Heart left ventricle (tissue), 16 donors: ENCODE measurements at places on chromosomes 16 and 17. TPM values are rescaled to one million over a fixed set of nuclear protein-coding genes. Genes with fewer than 3 reads are reported as not detected.

DNA sequence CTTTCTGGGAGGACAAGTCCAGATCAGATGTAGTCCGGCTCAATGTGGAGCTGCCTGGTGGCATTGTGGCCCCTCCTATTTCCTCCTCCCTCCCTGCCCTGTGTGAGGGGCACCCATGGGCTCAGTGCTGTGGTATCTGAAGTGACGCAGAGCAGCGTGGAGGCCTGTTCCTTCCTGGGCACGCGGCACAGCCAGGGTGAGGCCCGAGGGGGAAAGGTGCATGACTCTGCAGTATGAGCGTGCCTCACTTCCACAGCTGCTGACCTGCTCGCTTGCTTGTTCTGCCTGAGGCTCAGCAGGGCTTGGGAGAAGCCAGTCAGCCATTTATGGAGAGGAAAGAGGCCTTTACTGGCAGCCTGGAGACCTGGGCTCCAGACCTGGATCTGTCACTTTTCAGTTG is 11.7 kb downstream of the TMEM238L start:
- no peak for DNase-seq
- H3K36me3 ChIP-seq, result no peaks in the 10 kb centered on the region
- H3K27me3 ChIP-seq, result no peaks in the 10 kb centered on the region
- no peak overlapping the region for H3K4me3 ChIP-seq
- H3K27ac ChIP-seq, result no peak overlapping the region

GRCh38 chr16:67729636-67730248 is 10.6 kb upstream of the GFOD2 start:
- H3K27ac ChIP-seq, result no peak overlapping the region
- peaks cover 80% of the 10 kb centered on the region for H3K36me3 ChIP-seq
- H3K4me3 ChIP-seq, result no peak overlapping the region
- DNase-seq, result no peak

GRCh38 chr17:76561332-76561731 is 21.5 kb downstream of the PRCD start:
- H3K4me1 ChIP-seq, result peaks cover 51% of the 10 kb centered on the region
- peak overlapping the region; percentile 50 for H3K27ac ChIP-seq
- no peaks in the 10 kb centered on the region for H3K27me3 ChIP-seq
- H3K4me3 ChIP-seq, result no peak overlapping the region
- DNase-seq, result no peak
- peaks cover 38% of the 10 kb centered on the region for H3K36me3 ChIP-seq

GRCh38 chr16:57038166-57038565 is 48.8 kb downstream of the NLRC5 start:
- H3K4me3 ChIP-seq, result no peak overlapping the region
- H3K27me3 ChIP-seq, result no peaks in the 10 kb centered on the region
- peaks cover 19% of the 10 kb centered on the region for H3K4me1 ChIP-seq

- no peak for DNase-seq
- no peak overlapping the region for H3K4me3 ChIP-seq
- H3K27me3 ChIP-seq, result no peaks in the 10 kb centered on the region
- peaks cover 14% of the 10 kb centered on the region for H3K4me1 ChIP-seq
These were observed 2.4 kb upstream of the CCL3L1 start for GRCh38 chr17:36198831-36199465.

DNA sequence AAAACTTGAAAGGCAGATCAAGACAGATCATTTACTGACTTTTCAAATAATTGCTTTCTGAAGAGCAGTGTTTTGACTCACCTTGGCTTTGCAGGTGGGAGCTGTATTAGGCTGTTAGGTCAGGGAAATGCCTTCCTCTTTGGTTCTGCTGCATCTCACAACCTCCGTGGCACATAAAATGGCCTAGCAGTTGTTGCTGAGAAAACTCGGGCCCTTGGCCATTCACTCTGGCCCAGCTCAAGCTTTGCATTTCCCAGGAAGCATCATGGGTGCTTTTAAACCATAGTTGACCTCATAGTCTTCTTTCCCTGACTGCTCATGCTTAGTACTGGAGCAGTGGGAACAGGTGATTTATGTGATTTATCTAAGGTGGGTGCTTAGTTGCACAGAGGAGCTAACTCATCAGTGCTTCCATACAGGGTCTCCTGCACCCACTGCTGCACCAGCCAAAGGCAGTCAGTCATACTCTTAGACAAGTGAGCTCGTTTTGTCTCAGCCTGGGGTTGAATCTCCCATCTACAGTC is 83.6 kb downstream of the KSR1 start:
- H3K4me1 ChIP-seq, result peaks cover 6% of the 10 kb centered on the region
- H3K27me3 ChIP-seq, result no peaks in the 10 kb centered on the region
- no peak for DNase-seq
- no peak overlapping the region for H3K4me3 ChIP-seq

- peaks cover 44% of the 10 kb centered on the region for H3K36me3 ChIP-seq
- no peaks in the 10 kb centered on the region for H3K27me3 ChIP-seq
- DNase-seq, result peak; percentile 83
- peaks cover 24% of the 10 kb centered on the region for H3K4me1 ChIP-seq
- peak overlapping the region; percentile 99 for H3K4me3 ChIP-seq
These were observed 543 bp downstream of the TMUB2 start for GRCh38 chr17:44187131-44187899.

GRCh38 chr16:69607674-69608073 is 41.9 kb downstream of the NFAT5 start:
- DNase-seq, result no peak
- no peaks in the 10 kb centered on the region for H3K36me3 ChIP-seq
- H3K27ac ChIP-seq, result no peak overlapping the region

GRCh38 chr16:82874672-82875071 is 247.9 kb downstream of the CDH13 start:
- no peaks in the 10 kb centered on the region for H3K36me3 ChIP-seq
- H3K4me1 ChIP-seq, result peaks cover 17% of the 10 kb centered on the region
- no peak overlapping the region for H3K27ac ChIP-seq
- H3K27me3 ChIP-seq, result no peaks in the 10 kb centered on the region

DNA sequence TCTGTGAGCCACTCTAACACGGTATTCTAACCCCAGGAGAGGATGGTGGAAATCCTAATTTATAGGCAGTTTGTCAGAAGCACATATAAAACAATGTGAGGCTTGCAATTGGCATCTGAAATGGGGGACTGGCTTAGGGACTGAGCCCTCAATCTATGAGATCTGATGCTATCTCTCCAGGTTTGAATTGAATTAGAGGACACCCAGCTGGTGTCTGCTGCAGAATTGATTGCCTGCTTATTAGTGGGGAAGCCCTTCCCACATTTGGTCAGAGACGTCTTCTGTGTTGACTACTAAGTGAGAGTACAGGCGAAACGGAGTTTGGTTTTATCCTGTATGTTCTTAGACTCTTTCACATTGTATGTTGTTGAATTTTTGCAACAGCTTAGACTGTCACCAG is 13.6 kb upstream of the TMIGD1 start:
- no peaks in the 10 kb centered on the region for H3K36me3 ChIP-seq
- H3K27ac ChIP-seq, result no peak overlapping the region
- peaks cover 25% of the 10 kb centered on the region for H3K4me1 ChIP-seq
- H3K27me3 ChIP-seq, result no peaks in the 10 kb centered on the region
- no peak overlapping the region for H3K4me3 ChIP-seq

GRCh38 chr16:48361540-48362144 is 23.6 kb downstream of the SIAH1 start:
- H3K4me1 ChIP-seq, result peaks cover 12% of the 10 kb centered on the region
- H3K36me3 ChIP-seq, result peaks cover 27% of the 10 kb centered on the region
- H3K4me3 ChIP-seq, result no peak overlapping the region
- H3K27ac ChIP-seq, result no peak overlapping the region

DNA sequence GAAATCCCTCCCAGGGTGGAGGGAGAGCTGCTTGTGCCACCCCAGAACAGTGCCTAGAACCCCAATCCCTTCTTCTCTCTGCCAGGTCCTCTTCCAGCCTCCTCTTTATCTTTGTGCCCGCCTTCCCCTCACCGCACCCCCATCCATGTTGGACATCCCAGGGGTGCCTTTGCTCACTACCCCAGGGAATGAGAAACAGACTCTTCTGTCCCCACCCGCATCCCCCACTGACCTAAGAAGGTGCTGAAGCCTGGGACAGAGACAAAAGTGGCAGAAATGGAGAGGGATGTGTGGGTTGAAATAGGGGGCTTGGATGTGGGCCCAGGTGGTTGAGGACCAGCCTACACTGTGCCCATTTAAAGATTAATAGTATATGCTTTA is 17.0 kb downstream of the ALOX15B start:
- peaks cover 18% of the 10 kb centered on the region for H3K27me3 ChIP-seq
- H3K27ac ChIP-seq, result no peak overlapping the region
- no peaks in the 10 kb centered on the region for H3K36me3 ChIP-seq
- no peak for DNase-seq

- H3K36me3 ChIP-seq, result no peaks in the 10 kb centered on the region
- no peaks in the 10 kb centered on the region for H3K27me3 ChIP-seq
- H3K4me3 ChIP-seq, result no peak overlapping the region
- peaks cover 22% of the 10 kb centered on the region for H3K4me1 ChIP-seq
- H3K27ac ChIP-seq, result no peak overlapping the region
- DNase-seq, result no peak
These were observed 30.8 kb upstream of the CRISPLD2 start for GRCh38 chr16:84788920-84789391.

DNA sequence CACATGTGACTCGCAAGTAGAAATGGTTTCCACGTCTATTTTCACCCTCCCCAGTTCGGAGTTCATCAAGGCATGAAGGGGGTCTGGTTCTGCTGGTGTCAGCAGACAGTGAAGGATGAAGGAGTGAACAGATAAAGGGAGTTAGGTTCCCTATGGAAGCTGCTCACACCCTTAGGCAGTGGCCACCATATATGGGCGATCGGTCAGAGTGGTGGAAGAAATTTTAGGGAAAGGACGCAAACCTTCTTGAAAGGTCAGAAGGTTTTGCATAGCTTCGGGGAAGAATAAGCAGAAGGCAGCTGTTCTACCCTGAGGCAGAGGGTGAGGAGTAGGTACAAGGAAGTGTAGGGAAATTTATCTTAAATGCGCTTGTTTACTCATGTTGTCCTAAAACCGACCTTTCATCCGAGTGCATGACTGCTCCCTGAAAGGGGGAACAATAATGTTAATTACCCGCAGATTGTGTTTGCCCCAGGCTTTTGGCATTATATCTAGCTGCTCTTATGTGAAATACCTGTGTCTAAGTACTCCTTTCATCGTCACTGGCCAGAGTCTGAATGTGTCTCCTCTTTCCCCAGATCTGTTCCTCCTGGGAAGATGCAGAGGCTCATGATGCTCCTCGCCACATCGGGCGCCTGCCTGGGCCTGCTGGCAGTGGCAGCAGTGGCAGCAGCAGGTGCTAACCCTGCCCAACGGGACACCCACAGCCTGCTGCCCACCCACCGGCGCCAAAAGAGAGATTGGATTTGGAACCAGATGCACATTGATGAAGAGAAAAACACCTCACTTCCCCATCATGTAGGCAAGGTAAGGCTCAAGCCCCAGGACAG is 12.5 kb downstream of the CDH5 start:
- H3K27me3 ChIP-seq, result no peaks in the 10 kb centered on the region
- H3K36me3 ChIP-seq, result no peaks in the 10 kb centered on the region
- no peak for DNase-seq
- H3K27ac ChIP-seq, result no peak overlapping the region
- peaks cover 39% of the 10 kb centered on the region for H3K4me1 ChIP-seq

GRCh38 chr17:81438688-81439087 is 43.4 kb downstream of the BAHCC1 start:
- peaks cover 39% of the 10 kb centered on the region for H3K4me1 ChIP-seq
- peaks cover 5% of the 10 kb centered on the region for H3K36me3 ChIP-seq
- no peaks in the 10 kb centered on the region for H3K27me3 ChIP-seq
- DNase-seq, result no peak

GRCh38 chr16:88523309-88524161 is 46.7 kb upstream of the ZC3H18 start:
- no peaks in the 10 kb centered on the region for H3K27me3 ChIP-seq
- H3K36me3 ChIP-seq, result no peaks in the 10 kb centered on the region
- peaks cover 9% of the 10 kb centered on the region for H3K4me1 ChIP-seq
- H3K4me3 ChIP-seq, result no peak overlapping the region
- no peak overlapping the region for H3K27ac ChIP-seq

DNA sequence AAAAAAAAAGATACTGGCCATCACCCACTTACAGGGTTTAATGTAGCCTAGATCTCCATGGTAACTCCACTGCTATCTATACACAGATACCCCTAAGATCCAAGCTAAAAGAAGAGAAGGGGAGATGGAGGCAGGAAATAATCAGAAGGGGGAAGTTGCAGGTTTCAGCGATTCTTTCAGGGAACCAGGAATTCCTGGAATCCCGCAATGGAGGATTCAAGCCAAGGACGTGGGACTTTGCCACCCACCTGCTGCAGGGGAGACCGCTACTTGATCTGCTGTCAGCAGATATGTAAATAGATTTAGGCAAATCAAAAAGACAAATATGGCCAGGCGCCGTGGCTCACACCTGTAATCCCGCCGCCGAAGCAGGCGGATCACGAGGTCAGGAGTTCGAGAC is 121.1 kb downstream of the AIPL1 start:
- H3K4me1 ChIP-seq, result no peaks in the 10 kb centered on the region
- DNase-seq, result no peak
- H3K4me3 ChIP-seq, result no peak overlapping the region

GRCh38 chr17:10992106-10992880 is 154.4 kb upstream of the PIRT start:
- no peaks in the 10 kb centered on the region for H3K36me3 ChIP-seq
- H3K4me3 ChIP-seq, result no peak overlapping the region
- no peak overlapping the region for H3K27ac ChIP-seq
- H3K4me1 ChIP-seq, result no peaks in the 10 kb centered on the region

DNA sequence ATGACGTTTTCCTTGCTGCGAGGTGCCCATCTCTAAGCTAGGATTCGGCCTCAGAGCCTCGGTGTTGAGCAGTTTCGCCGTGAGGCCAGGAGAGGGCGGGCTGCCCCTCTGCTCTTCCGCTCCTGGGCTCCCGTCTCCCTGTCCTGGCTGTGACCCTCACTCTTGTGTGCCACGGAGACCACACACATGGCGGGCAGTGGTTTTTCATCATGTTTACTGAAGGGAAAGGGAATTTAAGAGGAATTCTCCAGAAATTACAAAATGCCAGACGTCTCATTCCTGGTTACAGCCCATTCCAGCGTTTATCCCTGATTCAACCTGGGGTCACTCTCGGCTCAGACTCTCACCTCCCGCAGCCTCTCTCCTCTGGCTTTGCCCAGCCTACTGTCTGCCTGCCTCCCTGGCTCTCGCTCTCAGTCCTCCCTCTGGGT is 96.8 kb upstream of the ELAC2 start:
- no peaks in the 10 kb centered on the region for H3K36me3 ChIP-seq
- H3K4me3 ChIP-seq, result no peak overlapping the region
- peak; percentile 26 for DNase-seq
- H3K27me3 ChIP-seq, result peaks cover 16% of the 10 kb centered on the region
- no peaks in the 10 kb centered on the region for H3K4me1 ChIP-seq
- no peak overlapping the region for H3K27ac ChIP-seq

GRCh38 chr16:23506606-23506994 is 3.7 kb downstream of the GGA2 start:
- peaks cover 43% of the 10 kb centered on the region for H3K4me1 ChIP-seq
- no peak for DNase-seq
- H3K27ac ChIP-seq, result peak overlapping the region; percentile 16
- no peaks in the 10 kb centered on the region for H3K36me3 ChIP-seq
- H3K27me3 ChIP-seq, result no peaks in the 10 kb centered on the region

- no peaks in the 10 kb centered on the region for H3K36me3 ChIP-seq
- H3K4me1 ChIP-seq, result peaks cover 44% of the 10 kb centered on the region
- peak overlapping the region; percentile 64 for H3K27ac ChIP-seq
These were observed 2.8 kb upstream of the MMP15 start for GRCh38 chr16:58022601-58023371.

COIL gene
- total RNA-seq, result 9.7 TPM

AP1G1 gene
- total RNA-seq, result 36.4 TPM

RNF40 gene
- total RNA-seq, result 61.4 TPM

KRT12 gene
- total RNA-seq, result not detected

MYH2 gene
- total RNA-seq, result not detected

CNGB1 gene
- total RNA-seq, result not detected

NPIPA2 gene
- total RNA-seq, result not detected

CDC27 gene
- 87.6 TPM for total RNA-seq

SMIM5 gene
- 8.6 TPM for total RNA-seq

CCP110 gene
- 6.9 TPM for total RNA-seq

MYL4 gene
- 39.9 TPM for total RNA-seq

KRT33B gene
- total RNA-seq, result not detected

TXNDC11 gene
- total RNA-seq, result 25.0 TPM
